B cell (primary cell): ENCODE measurements at places on chromosomes 16 and 17.
A peak's percentile ranks its signal among the peaks of the same experiment; 100 is the strongest.

DNA sequence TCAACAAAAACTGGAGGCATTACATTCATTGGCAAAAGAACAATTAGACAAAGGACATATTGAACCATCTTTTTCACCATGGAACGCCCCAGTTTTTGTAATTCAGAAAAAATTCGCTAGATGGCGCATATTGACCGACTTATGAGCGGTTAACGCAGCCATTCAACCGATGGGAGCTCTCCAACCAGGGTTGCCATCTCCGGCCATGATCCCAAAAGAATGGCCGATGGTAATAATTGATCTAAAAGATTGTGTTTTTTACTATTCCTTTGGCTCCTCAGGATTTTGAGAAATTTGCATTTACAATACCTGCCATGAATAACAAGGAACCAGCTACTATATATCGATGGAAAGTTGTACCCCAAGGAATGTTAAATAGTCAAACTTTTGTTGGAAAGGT lies 21.4 kb downstream of the ALOX15B start:
- peak; percentile 87 for DNase-seq

DNA sequence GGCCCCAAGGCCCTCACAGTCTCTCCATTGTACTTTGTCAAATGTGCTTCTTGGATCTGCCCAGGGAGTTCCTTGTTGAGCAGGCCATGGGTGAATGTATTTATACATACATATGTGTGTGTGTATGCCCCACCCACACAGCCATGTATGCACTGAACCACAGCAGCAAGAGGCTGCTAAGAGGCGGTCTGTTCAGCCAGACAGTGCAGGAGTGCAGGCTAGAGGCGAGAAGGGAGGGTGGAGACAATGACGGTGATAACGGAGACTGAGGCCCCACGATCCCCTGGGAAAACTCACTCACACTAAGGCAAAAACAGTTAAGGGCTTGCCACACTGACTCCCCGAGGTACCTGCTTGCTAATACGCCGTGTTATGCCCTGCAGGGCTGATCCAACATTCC lies 151.0 kb upstream of the CDC42EP4 start:
- no peak for DNase-seq

GRCh38 chr16:79325226-79325945 lies 275.2 kb downstream of the MAF start:
- DNase-seq, result no peak

GRCh38 chr16:20911361-20911760 lies 10.8 kb downstream of the LYRM1 start:
- no peak for DNase-seq

GRCh38 chr17:32523017-32523680 lies 36.4 kb downstream of the CDK5R1 start:
- peak; percentile 90 for DNase-seq

DNA sequence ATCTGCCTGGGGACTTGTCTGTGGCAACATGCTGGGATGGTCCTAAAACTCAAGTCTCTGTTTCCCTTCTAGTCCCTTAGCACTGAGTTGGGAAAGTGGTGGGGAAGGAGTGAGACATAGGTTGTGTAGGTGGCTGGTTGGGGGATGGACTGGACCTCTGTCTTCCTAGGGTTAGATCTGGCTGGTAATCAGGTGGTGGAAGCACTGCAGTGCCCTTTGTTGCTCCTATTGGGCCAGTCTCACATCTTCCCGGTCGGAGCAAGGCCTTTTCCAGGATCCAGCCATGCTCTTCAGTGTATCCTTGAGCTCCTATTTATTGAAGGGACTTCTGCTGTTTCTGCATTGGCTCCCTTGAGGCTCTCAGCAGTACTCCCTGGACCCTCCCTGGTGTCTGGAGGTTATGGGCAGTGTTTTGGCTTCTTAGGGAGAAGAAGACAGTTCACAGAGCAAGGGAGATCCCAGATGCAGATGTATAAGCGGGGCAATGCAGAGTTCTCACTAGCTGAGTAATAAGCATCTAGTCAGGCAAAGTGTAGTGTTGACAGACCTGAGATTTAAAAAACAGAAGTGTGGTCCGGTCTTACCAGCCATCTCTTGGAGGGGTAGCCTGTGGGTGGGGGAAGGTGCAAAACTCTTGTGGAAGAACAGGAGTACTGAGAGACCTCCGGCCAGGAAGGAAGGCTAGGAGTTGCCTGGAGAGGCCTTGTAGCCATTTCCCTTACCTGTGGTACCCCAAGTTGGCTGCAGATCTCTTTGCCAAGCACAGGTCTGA lies 1.3 kb upstream of the NUTF2 start:
- no peak for DNase-seq
